ENCODE measurements at places on chromosomes 7 and 10.

- H3K4me1 ChIP-seq, result no peaks in the 10 kb centered on the region
- no peak for DNase-seq
- H3K27me3 ChIP-seq, result no peaks in the 10 kb centered on the region
- H3K4me3 ChIP-seq, result no peak overlapping the region
Measured at GRCh38 chr7:7109934-7110333, 72.4 kb upstream of the C1GALT1 start.

GRCh38 chr7:132251327-132251659 lies 325.0 kb downstream of the PLXNA4 start:
- no peaks in the 10 kb centered on the region for H3K27me3 ChIP-seq
- no peak overlapping the region for H3K4me3 ChIP-seq
- no peak overlapping the region for H3K27ac ChIP-seq
- DNase-seq, result no peak
- no peaks in the 10 kb centered on the region for H3K4me1 ChIP-seq

GRCh38 chr7:84722734-84723133 lies 464.1 kb downstream of the SEMA3D start:
- no peaks in the 10 kb centered on the region for H3K36me3 ChIP-seq
- no peak for DNase-seq
- no peak overlapping the region for H3K4me3 ChIP-seq
- no peaks in the 10 kb centered on the region for H3K27me3 ChIP-seq
- H3K4me1 ChIP-seq, result no peaks in the 10 kb centered on the region

GRCh38 chr7:30172451-30172850 lies 37.7 kb downstream of the MTURN start:
- no peaks in the 10 kb centered on the region for H3K36me3 ChIP-seq
- H3K27me3 ChIP-seq, result no peaks in the 10 kb centered on the region
- H3K4me3 ChIP-seq, result no peak overlapping the region
- H3K27ac ChIP-seq, result no peak overlapping the region

DNA sequence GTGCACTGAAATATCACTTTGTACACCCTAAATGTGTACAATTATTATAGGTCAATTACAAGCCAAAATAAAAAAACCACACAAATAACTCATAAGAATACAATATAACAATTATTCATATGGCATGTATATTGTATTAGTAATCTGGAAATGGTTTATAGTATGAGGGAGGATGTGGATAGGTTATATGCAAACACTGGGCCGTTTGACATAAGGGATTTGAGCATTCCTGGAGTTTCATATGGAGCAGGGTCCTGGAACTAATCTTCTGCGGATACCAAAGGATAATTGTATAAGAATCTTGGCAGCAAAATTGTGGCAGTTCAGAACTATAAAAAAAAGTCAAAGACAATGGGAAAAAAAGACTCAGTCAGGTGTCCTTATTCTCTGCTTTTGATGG lies 619.4 kb downstream of the CNTNAP2 start:
- no peak for DNase-seq
- no peaks in the 10 kb centered on the region for H3K27me3 ChIP-seq
- no peak overlapping the region for H3K27ac ChIP-seq
- H3K36me3 ChIP-seq, result no peaks in the 10 kb centered on the region
- no peak overlapping the region for H3K4me3 ChIP-seq

DNA sequence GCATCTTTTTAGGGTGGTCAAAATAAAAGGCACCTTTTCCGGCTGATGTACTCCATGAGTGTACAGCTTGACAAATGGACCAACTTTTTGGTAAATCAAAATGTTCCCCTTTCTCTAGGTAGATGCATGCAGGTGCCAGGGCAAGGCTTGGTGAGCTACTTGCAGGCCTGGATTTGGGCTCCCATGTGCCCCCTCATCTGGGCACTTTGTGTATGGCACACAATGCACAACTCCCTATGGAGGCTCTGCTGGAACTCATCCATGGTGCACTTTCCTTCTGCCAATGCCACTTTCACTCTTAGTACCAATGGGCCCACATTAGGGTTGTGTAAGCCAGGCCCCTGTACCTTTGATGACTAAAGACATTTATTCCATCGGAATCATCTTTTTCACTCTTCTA lies 300.8 kb downstream of the SDHAF3 start:
- DNase-seq, result no peak
- no peaks in the 10 kb centered on the region for H3K36me3 ChIP-seq
- no peaks in the 10 kb centered on the region for H3K27me3 ChIP-seq

Measured in GM12878 (cell line).